Mucosa of descending colon (tissue), 3 donors: ENCODE measurements at places on chromosomes 7 and 10.

DNA sequence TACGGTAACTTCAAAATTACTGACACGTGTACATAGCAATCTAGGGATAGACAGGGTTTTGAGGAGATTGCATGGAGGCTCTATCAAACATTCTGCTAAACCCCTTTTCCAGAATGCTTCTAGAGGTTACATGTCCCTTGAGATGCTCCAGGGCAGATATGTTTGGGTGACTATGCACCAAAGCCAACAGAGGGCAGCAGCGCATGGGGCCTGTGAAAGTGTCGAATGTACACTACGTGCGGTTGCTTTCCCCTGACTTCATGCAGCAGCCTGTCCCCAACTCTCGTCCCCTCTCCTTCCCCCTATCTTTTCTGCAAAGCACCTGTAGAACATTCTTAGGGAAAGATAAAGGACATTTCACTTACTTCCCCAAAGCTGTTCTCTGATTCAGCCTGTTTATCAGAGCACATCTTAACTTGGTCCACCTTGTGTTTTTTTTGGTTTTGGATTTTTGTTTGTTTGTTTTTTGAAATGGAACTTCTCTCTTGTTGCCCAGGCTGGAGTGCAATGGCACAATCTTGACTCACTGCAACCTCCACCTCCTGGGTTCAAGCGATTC, 90.2 kb downstream of the UBE3C start:
- DNase-seq: no peak

DNA sequence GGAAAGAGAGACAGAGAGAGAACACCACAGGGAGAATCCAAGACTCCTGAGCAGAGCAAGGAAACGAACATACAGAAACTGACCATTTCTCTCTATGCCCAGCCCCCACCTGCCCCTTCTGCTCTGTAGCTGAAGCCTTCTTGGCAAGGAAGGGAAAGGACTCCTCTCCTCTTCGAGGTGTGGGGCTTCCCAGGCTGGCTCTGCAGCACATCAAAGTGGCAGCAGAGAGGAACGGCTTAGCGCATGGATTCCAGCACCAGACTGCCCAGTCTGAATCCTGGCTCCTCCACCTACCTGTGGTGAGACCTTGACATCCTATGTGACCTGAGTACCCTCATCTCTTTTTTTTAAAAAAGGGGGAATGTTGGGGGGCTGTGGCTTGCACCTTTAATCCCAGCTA, 69.4 kb downstream of the SH3PXD2A start:
- no peak for DNase-seq

DNA sequence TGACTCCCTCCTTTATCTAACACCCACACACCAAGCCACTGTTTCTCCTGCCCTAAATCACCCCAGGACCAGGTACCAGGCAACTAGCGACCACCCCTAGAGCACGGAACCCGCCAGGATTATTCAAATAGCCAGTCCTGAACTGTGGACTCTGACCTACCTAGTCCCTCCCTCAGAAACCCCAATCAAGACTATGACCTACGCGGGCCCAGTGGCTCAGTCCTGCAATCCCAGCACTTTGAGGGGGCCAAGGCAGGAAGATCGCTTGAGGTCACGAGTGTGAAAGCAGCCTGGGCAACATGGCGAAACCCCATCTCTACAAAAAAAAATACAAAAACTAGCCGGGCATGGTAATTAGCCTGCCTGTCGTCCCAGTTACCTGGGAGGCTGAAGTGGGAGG, 232.8 kb upstream of the FOXK1 start:
- no peak for DNase-seq

GRCh38 chr10:86553639-86554038, 32.0 kb upstream of the WAPL start:
- no peak for DNase-seq

DNA sequence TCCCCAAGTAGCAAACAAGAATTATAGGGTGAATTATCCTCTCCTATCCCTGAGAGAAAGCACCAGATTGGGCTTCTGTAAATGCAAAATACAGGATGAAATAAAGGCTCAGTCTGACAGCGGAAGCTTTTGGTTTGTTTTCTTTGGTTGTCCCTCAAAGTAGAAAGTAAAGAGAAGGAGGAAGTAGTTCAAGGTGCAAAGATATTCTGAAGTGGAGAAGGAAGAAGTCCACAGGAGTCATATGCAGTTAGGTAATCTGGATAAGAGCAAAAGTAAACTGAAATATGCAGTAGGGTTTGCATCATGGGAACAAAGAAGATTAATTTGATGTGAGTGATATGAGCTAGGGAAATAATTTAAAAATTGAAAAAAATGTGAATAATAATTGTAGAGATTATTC, 1071.9 kb downstream of the CNTNAP2 start:
- no peak for DNase-seq

GRCh38 chr10:120671491-120671890, 179.7 kb upstream of the WDR11 start:
- DNase-seq: no peak

- DNase-seq: no peak
Observed at GRCh38 chr7:124088590-124088989, 55.7 kb upstream of the TMEM229A start.

DNA sequence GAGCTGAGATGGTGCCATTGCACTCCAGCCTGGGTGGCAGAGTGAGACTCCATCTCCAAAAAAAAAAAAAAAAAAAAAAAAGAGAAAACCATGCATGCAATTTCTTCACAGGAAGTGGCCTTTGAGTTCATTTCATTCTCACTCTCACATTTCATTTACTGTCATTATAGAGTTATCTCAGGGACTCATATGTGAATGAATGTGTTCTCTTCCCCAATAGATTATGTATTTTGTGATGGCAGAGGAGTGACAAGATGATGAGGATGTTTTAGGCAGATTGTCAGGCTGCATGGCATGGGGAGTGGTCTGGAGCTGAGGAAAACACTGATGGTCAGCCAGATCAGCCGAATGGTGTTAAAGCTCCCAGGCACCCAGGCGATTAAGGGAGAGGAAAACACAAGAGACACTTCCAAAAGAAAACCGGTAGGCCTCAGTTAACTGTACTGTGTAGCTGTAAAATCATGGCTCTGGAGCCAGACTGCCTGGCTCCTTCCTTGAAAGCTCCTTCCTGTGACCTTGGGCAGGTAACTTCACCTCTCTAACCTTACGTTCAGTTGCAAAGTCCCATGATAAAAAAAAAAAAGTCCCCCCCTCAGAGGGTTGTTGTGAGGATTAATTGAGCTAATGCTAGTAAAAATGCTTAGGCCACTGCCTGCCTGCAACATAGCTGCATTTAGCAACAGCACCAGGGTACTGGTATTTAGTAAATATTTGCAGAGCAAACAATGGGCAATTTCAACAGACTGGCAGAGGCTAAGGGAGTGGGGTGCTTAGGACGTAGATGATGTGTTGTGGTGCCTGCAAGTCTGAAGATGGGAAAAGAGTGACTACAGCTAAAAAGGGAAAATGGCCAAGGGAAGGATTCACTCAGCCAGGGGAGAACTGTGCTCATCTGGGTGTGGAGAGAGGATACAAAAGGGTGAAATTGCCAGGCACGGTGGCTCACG, 6.9 kb downstream of the FRAT2 start:
- no peak for DNase-seq

- no peak for DNase-seq
Observed at GRCh38 chr10:28947171-28947570, 269.9 kb downstream of the BAMBI start.

- DNase-seq: no peak
Observed at GRCh38 chr7:2851497-2851896, 7.4 kb upstream of the GNA12 start.

DNA sequence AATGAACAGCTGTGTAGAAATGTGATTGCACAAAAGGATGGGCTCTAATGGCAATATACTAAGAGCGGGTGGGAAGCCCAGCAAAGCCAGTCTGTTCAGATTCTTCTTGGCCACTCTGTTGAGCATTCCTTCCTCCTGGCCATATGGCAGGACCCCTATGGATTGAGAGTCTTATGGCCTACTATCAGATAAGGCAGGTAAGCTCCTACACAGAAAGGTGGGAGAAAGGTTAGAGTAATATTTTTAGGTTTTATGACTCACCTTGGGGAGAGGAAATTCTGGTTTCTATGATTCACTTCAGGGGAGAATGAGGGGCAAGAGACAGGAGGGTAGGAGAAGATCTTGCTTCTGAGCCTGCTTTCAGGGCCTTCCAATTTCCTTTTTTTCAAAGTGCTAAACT, 15.1 kb upstream of the AKR1B10 start:
- no peak for DNase-seq

- DNase-seq: no peak
Observed at GRCh38 chr10:86673216-86673826, 5.0 kb downstream of the LDB3 start.

DNA sequence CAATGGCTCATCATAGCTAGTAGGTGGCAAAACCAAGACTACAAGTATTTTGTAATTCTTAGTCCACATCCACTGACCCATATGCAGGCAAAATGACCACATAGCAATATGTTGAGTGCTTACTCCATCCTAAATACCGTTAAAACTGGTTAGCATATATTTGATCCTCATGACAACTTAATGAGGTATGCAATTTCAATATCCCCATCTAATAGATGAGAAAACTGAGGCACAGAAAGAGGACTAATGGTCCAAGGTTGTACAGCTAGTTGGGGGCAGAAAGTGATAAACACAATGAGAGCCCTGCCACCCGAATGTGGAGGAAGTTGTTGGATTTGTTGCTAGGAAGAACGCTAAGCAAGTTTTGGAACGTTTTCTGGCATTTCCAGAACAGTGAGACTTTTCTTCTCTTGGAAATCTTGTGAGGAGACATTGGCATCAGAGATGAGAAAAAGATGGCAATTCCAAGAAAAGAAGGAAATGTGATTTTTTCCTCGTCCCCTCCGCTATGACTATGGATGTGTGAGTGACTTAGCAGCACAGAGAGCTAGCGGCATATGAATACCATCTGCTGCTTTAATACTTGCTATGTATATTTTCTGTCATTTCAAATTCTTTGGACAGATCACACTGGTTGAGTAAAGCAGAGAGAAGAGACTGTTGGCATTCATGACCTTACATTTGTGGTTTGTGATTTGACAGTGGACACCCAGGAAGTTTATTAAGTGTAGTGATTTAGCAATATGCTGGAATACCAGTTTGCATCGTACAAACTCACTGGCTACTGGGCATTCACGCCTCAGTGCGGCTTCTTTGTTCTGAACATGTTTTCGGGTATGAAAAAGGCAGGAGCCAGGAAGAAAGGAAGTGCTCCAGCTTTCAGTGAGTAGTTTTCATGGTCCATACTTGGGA, 51.5 kb downstream of the NRCAM start:
- no peak for DNase-seq

DNA sequence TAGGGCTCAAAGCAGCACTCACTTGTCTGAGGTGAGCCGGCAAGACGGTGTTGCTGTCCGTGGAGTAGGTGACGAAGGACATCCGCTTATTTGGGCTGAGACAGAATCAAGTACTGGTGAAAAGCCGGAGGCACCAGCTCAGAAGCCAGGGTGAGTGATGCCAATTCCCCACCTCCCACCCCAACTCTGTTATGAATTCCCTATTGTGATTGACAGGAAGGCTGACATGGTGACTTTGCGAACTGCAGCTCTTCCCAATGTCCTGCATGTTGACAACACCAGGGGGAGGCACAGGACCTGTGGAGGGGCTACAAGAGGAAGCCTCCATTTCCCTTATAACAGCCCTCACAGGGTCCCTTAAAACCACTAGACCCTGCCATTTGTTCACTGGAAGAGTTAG, 52.3 kb upstream of the MSMB start:
- no peak for DNase-seq

GRCh38 chr7:30710669-30711068, 28.4 kb upstream of the CRHR2 start:
- DNase-seq: no peak

GRCh38 chr7:120941064-120941463, 9.5 kb upstream of the ING3 start:
- DNase-seq: no peak

- no peak for DNase-seq
Observed at GRCh38 chr10:70306886-70307520, 23.2 kb upstream of the NPFFR1 start.

- DNase-seq: peak; percentile 37
Observed at GRCh38 chr7:359766-360361, 69.9 kb downstream of the FOXL3 start.

DNA sequence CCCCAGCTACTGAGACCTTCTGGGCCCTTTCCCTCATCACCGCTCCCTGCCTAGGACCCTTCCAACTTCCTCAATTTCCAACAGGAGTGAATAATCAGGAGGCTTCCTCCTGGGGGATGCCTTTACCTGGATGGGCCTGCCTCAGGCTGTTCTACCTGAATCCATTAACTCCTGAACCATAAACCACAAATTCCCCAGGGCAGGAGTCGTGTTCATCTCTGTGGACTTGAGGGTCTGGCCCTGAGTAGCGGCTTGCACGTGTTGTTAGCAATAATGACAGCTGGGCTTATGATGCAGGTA, 105.1 kb upstream of the GPR26 start:
- no peak for DNase-seq

DNA sequence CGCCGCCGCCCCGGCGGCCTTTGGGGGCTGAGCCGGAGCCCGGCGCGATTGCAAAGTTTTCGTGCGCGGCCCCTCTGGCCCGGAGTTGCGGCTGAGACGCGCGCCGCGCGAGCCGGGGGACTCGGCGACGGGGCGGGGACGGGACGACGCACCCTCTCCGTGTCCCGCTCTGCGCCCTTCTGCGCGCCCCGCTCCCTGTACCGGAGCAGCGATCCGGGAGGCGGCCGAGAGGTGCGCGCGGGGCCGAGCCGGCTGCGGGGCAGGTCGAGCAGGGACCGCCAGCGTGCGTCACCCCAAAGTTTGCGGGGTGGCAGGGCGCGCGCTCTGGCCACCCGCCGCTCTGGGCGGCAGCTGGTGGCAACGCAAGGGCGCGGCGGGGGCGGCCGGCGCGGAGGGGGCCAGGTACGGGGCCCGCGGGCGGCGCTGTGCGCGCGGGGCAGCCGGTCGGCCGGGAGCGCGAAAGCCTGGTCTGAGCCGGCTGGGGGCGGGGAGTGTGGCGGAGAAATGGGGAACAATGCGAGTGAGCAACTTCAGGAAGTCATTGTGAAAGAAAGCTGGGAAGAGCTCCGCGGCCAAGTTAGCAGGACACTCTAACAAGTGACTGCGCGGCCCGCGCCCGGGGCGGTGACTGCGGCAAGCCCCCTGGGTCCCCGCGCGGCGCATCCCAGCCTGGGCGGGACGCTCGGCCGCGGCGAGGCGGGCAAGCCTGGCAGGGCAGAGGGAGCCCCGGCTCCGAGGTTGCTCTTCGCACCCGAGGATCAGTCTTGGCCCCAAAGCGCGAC, at the start of gene IKZF1:
Gene IKZF1 (plus strand): TSS at position 588 of the 782 bp plus-strand sequence. CDS start 14,346 bp downstream, outside the sequence.
- DNase-seq: peak; percentile 57

DNA sequence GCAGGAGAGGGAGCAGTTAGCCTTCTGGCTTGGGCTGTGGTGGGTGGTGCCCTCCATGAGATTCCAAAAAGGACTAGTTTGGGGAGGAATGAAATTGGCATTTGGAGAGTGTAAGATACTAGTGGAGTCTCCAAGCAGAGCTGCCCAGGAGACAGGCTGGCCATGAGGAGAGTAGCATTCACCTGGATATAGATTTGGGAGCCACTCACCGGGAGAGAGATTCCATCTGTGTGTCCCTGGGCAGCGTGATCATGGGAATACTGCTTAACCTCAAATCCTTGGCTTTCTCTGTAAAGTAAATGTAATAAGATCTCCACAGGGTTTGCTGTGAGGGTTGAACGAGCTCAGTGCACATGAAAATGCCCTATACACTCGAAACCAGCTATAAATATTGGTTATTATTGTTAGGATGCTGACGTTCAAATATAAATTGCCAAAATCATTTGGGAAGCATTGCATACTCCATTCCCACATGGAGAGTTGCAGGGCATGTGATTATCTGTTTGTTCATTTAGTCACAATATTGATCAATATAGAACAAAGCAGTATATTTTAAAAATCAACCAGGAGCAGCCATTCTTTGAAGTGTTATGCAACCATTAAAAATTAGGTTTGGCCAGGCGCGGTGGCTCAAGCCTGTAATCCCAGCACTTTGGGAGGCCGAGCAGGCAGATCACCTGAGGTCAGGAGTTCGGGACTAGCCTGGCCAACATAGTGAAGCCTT, 143.7 kb downstream of the CUX1 start:
- DNase-seq: no peak
